ENCODE measurements at places on chromosomes 5 and 9.

GRCh38 chr5:143664623-143665022 lies 147.3 kb upstream of the HMHB1 start:
- DNase-seq = no peak

- no peak for DNase-seq
Observed at GRCh38 chr9:15271403-15271802, 35.6 kb downstream of the TTC39B start.

DNA sequence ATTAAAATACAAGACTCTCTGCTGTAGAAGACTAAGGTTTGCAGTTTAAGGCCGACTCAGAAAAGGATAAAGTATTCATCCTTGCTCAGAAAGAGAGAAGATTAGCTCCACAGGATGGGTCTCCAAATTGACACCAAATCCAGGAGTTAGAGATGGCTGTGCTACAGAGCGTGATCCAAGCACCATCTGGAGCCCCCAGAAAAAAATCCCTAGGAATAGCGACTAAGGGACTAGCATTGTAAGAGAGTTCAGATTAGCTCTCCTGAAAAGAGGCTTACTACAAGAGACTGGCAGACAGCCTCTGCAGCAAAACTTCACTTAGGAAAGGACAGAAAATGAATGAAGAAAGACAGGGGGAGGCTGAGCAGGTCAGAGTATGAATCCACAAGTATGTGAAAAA lies 3.7 kb downstream of the SIL1 start:
- DNase-seq = no peak

DNA sequence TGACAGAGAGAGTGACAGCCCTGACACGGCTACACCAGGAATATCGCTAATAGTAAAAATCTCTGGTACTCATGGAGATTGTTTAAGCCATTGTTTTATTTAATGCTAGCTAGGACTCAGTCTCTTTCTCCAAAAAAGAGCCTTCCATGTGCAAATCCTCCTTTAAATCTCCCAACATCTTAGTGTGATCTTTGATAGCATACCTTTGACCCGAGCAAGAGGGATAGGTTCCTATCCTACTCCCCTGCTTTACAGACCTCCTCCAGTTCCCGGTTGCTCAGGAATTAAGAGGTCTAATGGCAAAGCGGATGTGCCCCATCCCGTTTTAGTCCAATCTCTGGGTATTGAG lies 663 bp upstream of the FRMD3 start:
- DNase-seq = no peak

- DNase-seq = no peak
Observed at GRCh38 chr5:115555084-115555633, 10.6 kb upstream of the FEM1C start.

Data from choroid plexus epithelial cell (primary cell).